Naive thymus-derived CD8-positive, alpha-beta T cell (primary cell): ENCODE measurements at places on chromosomes 6 and 20. TPM values are rescaled to one million over a fixed set of nuclear protein-coding genes. Genes with fewer than 3 reads are reported as not detected.

GRCh38 chr20:289693-290083 is 862 bp downstream of the C20orf96 start:
- H3K4me1 ChIP-seq, result peaks cover 9% of the 10 kb centered on the region
- H3K4me3 ChIP-seq, result no peak overlapping the region
- no peaks in the 10 kb centered on the region for H3K27me3 ChIP-seq
- DNase-seq, result no peak
- peak overlapping the region; percentile 89 for H3K27ac ChIP-seq
- no peaks in the 10 kb centered on the region for H3K36me3 ChIP-seq

GRCh38 chr6:73985891-73986290 is 289.9 kb downstream of the CD109 start:
- H3K36me3 ChIP-seq, result no peaks in the 10 kb centered on the region
- no peak overlapping the region for H3K27ac ChIP-seq
- H3K4me3 ChIP-seq, result no peak overlapping the region
- no peaks in the 10 kb centered on the region for H3K4me1 ChIP-seq
- peaks cover 2% of the 10 kb centered on the region for H3K27me3 ChIP-seq
- no peak for DNase-seq

DNA sequence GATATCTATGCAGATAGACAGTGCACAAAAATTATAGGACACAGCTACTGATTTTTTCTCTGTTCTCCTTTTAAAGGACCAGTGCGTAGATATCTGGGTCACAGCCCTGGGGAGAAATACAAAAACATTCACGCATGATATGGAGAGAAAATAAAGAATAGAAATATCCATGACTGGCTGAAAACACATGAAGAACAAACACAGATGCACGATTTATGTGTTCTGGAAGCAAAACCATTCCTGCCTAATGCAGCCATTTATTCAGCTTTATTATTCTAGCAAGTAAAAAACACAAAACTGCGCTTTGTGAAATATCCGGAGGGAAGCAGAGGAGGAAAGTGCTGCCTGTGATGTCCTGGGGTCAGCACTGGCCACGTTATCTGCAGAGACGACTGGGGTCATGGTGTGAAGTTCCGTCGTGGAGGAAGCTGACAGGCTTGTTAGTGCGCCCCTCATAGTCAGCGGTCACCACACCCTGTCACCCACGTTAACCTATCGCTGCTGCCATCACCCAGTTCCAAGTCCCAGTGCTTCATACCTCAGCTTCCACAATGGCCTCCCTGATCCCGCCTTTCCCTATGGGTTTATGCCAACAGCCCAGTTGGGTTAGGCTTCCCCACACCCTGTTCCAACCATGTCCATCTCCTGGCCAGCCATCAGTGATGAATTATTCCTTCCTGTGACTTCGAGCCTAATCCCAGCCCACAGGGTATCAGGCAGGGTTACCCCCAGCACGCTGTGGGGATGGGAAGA is 86.6 kb upstream of the RPS6KA2 start:
- peaks cover 12% of the 10 kb centered on the region for H3K27me3 ChIP-seq
- H3K36me3 ChIP-seq, result peaks cover 18% of the 10 kb centered on the region
- no peak for DNase-seq
- H3K27ac ChIP-seq, result no peak overlapping the region

DNA sequence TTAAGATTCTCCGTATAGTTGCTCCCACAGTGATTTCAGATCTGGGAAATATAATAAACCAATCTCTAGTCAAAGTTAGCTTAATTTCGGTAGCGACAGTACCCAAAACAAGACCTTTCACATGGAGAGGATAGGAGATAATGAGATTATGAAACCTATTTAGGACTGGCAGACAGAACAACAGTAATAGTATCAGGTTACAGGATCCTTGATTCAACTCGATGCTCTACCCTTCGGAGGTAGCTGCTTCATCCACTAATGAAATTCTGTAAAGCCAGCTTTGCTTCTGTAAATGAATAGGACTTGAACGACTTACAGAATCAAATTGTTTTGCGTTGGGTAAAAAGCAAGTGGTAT is 534 bp upstream of the AKIRIN2 start:
- H3K4me3 ChIP-seq, result peak overlapping the region; percentile 94
- H3K27ac ChIP-seq, result peak overlapping the region; percentile 97
- H3K4me1 ChIP-seq, result peaks cover 45% of the 10 kb centered on the region
- no peaks in the 10 kb centered on the region for H3K36me3 ChIP-seq
- H3K27me3 ChIP-seq, result no peaks in the 10 kb centered on the region

DNA sequence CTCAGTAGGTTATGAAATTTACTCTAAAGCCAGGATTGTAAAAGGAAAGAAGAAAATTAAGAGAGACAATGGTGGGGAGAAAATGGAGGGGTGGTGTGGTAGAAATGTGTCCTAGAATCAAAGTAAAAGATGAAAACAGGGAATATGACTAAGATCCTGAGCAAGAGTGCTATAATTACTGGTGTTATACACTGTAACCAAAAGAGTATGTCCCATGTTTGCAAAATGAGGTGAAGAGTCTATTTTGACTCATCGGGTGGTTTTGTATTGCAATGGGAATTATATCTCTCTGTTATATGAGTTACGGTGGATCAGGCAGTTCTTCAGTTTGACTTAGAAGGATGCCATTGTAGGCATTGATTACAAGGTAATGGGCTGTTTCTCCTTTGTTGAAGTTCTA is 8.5 kb downstream of the L3MBTL3 start:
- H3K27ac ChIP-seq, result peak overlapping the region; percentile 24
- H3K4me3 ChIP-seq, result no peak overlapping the region
- no peak for DNase-seq
- peaks cover 70% of the 10 kb centered on the region for H3K4me1 ChIP-seq

DNA sequence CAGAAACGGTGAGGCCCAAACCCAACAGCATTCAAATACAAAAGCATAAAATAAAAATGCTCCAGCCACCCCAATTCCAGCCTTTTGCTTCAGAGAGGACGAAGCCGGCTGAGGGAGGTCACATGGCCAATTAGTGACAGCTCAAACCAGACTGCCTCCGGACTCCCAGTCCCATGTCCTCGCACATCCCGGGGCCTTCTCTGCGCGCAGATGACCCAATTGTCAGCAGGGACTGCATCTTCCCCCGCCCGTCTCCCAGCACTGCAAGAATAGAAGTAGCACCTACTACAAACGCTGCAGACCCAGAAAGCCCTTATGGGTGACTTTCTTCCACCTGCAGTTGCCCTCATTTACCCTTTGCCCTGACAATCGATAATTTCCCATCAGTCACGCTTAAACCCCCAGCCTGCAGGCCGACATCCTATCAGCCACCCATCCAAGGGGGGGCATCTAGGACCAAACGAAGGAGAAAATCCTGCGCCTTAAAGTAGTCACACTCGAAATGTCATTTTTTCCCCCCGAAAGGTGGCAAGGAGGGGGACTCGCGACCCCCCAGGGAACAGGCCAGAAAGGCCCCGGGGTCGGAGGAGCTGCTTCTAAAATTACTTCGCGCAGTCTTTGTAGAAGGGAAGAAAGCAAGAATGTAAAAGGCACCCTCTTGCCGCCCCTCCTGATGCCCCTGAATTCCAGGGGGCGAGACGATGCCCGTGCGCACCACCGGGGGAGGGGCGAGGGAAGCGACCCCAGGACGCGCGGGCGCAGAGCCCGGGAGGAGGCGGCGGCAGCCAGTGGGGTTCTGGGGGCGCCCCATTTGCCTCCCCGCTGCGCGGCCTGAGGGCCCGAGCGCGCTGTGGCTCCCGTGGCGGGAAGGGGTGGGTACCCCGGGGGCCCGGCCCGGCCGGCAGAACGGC is 792 bp downstream of the SLC23A2 start:
- H3K36me3 ChIP-seq, result no peaks in the 10 kb centered on the region
- peak overlapping the region; percentile 92 for H3K4me3 ChIP-seq
- peaks cover 45% of the 10 kb centered on the region for H3K4me1 ChIP-seq
- peak; percentile 23 for DNase-seq

- DNase-seq, result no peak
- peaks cover 20% of the 10 kb centered on the region for H3K27me3 ChIP-seq
- H3K4me3 ChIP-seq, result no peak overlapping the region
Observed at GRCh38 chr6:12602342-12602741, 114.2 kb upstream of the PHACTR1 start.

DNA sequence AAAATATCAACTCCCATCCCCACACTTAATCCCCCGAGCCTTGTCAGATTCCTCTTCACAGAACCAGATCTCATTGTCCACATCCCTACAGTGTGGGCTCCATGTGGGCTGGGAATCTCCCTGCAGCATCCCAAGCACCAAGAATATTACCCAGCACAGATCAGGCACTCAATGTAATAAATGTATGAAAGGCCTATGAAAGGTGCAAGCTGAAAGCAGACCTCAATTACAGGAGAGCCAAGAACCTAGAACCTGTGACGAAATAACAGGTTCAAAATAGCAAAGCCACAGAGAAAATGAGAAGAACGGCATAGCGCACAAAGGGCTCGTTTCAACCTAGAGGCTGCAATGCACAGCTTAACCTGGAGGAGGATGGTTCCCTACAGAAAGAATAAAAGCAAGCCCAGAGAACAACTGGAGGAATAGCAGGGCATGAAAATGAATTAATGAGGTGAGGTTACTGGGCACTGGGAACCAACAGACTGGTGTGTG is 3.1 kb downstream of the SLC23A2 start:
- H3K36me3 ChIP-seq, result no peaks in the 10 kb centered on the region
- H3K4me1 ChIP-seq, result peaks cover 36% of the 10 kb centered on the region
- H3K4me3 ChIP-seq, result peak overlapping the region; percentile 51
- peak overlapping the region; percentile 14 for H3K27ac ChIP-seq
- no peak for DNase-seq

GRCh38 chr6:13260831-13261230 is 67.5 kb downstream of the TBC1D7 start:
- H3K27me3 ChIP-seq, result no peaks in the 10 kb centered on the region
- peaks cover 8% of the 10 kb centered on the region for H3K4me1 ChIP-seq
- H3K27ac ChIP-seq, result no peak overlapping the region
- H3K4me3 ChIP-seq, result no peak overlapping the region
- no peaks in the 10 kb centered on the region for H3K36me3 ChIP-seq

DNA sequence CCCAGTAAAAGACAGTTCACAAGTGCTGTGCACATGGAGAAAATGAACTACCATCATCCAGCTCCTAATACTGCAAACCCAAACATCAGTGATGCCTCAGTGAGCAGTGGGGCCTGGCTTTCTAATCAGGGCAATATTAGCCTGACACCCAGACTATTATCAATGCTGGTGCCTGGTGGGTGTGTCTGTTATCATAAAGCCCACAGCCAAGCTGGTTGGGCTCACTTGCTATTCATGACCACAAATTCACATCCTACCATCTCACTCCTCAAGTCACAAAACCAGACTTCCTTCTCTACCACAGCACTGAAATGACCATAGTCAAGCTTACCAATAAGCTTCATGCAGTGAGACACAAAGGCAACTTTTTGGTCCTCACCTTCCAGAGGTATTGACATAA is 180.8 kb upstream of the PLN start:
- no peaks in the 10 kb centered on the region for H3K4me1 ChIP-seq
- H3K4me3 ChIP-seq, result no peak overlapping the region
- H3K27ac ChIP-seq, result no peak overlapping the region

GRCh38 chr20:63216849-63217471 is 1.0 kb upstream of the YTHDF1 start:
- peaks cover 28% of the 10 kb centered on the region for H3K4me1 ChIP-seq
- H3K36me3 ChIP-seq, result peaks cover 4% of the 10 kb centered on the region
- no peaks in the 10 kb centered on the region for H3K27me3 ChIP-seq
- no peak for DNase-seq

DNA sequence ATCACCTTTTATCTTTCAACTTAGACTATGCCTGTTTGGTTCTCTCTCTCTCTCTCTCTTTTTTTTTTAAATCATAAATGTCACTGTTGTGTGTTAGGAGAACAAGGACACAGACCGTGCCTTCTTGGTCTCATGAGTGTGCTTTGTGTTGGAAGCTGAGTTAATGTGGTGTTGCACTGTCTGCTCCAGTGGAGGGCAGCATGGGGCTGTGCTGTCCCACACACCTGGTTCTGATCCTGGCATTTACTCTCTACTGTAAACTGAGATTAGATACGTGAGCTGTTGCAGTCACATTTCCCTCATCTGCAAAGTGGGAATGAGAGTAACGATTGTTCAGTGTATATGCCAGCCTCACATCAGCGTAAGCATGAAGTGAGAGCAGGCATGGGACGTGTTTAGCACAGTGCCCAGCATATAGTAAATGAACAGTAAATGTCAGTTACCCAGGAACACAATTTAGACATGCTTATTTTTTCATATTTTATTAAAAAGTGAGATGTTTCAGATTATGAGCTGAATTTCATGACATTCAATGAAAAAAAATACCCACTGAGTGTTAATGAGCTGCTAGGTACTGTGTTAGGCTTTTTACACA is 161.1 kb downstream of the FARS2 start:
- H3K36me3 ChIP-seq, result peaks cover 38% of the 10 kb centered on the region
- H3K4me1 ChIP-seq, result peaks cover 41% of the 10 kb centered on the region
- H3K4me3 ChIP-seq, result no peak overlapping the region
- no peak for DNase-seq
- no peak overlapping the region for H3K27ac ChIP-seq

- no peaks in the 10 kb centered on the region for H3K27me3 ChIP-seq
- H3K4me1 ChIP-seq, result no peaks in the 10 kb centered on the region
- no peak overlapping the region for H3K4me3 ChIP-seq
- H3K27ac ChIP-seq, result no peak overlapping the region
- H3K36me3 ChIP-seq, result no peaks in the 10 kb centered on the region
Observed at GRCh38 chr6:22821664-22822320, 252.4 kb downstream of the HDGFL1 start.

GRCh38 chr6:119156757-119157505 is 78.5 kb upstream of the FAM184A start:
- no peak overlapping the region for H3K4me3 ChIP-seq
- peaks cover 11% of the 10 kb centered on the region for H3K27me3 ChIP-seq
- no peak overlapping the region for H3K27ac ChIP-seq
- no peaks in the 10 kb centered on the region for H3K36me3 ChIP-seq
- no peaks in the 10 kb centered on the region for H3K4me1 ChIP-seq
- no peak for DNase-seq

DNA sequence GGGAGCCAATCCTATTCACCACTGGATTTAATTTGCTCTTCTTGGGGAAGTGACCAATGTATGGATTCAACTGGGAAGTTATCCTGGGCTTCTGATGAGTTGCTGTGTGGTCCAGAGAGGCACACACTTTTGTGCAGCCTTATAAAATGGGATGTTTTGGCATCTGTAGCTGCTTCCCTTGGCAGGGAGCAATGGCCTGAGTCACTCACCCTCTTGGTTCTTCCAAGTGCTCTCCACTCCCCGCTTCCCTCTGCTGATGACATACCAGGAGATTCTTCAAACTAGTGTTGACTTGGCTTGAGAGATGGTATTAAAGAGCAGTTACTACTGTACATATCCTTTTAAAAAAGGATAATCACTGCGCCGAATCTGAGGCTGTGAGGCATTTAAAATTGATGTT is 105.8 kb downstream of the JARID2 start:
- DNase-seq, result no peak
- peaks cover 92% of the 10 kb centered on the region for H3K4me1 ChIP-seq
- H3K36me3 ChIP-seq, result no peaks in the 10 kb centered on the region
- H3K27ac ChIP-seq, result peak overlapping the region; percentile 46
- no peaks in the 10 kb centered on the region for H3K27me3 ChIP-seq

PSORS1C2 gene
- polyA plus RNA-seq, result not detected

GABRR2 gene
- not detected for polyA plus RNA-seq

DNA sequence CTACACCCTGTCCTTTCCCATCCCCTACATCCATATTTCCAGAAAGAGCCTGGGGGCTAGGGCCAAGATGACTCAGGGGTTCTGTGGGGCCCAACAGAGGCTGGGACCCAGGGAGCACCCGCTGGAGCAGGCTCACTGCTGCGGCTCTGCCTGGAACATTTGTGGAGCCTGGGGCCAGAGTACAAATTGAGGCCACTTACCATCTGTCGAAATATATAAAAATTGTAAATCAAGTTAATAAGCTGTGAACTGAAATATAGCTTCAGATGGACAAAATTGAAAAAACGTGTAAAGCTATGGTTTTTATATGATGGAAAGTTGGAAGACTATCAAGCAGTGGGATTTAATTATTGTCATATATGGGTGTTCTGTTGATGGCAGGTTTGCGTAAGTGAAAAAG is 82.9 kb upstream of the ATXN1 start:
- H3K27me3 ChIP-seq, result peaks cover 4% of the 10 kb centered on the region
- H3K4me3 ChIP-seq, result no peak overlapping the region
- H3K36me3 ChIP-seq, result no peaks in the 10 kb centered on the region
- H3K4me1 ChIP-seq, result no peaks in the 10 kb centered on the region
- no peak overlapping the region for H3K27ac ChIP-seq
